ENCODE measurements at places on chromosomes 16 and 17.
A peak's percentile ranks its signal among the peaks of the same experiment; 100 is the strongest.

- no peak for DNase-seq
Measured at GRCh38 chr17:50620858-50621257, 13.8 kb upstream of the ABCC3 start.

- peak; percentile 61 for DNase-seq
Measured at GRCh38 chr17:33779234-33779591, 475.9 kb upstream of the CCL2 start.

- no peak for DNase-seq
Measured at GRCh38 chr16:11306997-11307638, 26.0 kb upstream of the PRM1 start.

DNA sequence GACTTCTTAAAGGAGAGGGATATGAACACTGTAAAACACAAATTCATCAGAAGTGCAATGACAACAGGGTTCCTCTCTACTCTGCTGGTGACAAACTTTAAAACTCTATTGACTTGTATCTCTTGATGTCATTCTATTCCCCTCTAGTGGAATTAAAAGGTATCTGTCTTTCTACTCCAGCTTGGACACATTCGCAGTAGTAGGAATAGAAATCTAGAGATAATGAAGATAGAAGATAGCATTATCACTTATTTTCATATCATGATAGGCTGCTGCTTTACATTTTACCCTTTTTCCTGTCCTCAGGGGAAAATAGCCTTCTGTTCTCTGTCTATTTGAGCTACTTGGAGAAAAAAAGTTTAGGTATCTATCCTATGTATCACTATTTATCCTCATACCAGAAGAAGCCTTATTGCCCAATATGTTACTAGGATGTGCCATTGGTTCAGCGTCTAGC is 209.6 kb upstream of the CACNG5 start:
- DNase-seq, result peak; percentile 47

GRCh38 chr17:35052780-35053179 is 10.7 kb downstream of the RFFL start:
- no peak for DNase-seq

DNA sequence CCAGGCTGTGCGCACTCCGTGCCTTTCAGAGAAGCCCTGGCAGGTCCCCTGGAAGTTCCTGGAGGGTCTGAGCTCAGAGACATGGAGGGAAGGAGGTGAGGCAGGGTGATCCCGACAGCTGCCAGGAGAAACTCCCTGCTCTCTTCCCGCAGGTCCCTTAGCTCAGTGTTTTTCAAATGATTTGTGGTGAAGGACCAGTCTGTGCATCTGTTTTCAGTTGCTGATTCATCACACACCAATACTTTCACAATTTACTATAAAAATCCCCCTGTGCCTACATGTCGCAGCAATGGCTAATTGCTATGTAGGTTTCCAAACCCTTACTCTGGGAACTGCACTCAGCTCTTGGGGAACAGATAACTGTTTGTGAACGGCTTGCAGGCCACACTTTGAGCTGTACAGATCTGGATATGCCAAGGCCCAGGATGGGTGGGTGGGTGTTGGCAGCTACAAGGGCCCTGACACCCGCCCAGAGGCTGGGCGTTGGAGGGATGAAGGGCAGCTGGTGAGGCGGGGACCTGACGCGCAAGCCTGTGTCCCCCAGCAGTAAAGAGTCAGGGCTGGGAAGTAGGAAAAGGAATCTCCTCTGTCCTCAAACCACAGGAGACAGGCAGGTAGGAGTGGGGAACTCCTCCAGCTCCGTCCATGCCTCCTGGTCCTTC is 20.5 kb upstream of the EMP2 start:
- DNase-seq, result no peak

GRCh38 chr17:11284811-11285210 is 43.8 kb downstream of the SHISA6 start:
- DNase-seq, result no peak

DNA sequence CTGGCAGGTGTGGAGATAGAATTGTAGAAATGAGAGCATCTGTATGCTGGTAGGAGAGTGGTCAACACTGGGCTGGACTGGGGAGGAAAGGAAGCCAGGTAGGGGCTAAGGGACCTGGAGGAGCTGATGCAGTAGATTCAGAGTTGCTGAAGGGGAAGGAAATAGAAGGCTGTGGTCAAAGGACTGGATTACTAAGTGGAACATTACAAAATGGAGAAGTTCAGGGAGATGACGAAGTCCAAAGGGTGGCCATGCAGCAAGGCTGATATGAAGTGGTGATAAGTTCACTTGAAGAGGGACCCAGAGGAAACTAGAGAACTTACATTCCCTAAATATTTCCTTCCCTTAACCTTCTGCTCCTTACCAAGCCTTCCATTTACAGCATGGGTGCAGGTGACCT is 8.6 kb upstream of the CCL2 start:
- DNase-seq, result peak; percentile 32

GRCh38 chr17:40848583-40849235 is 18.3 kb downstream of the KRT12 start:
- no peak for DNase-seq

GRCh38 chr17:34246881-34247280 is 8.2 kb upstream of the CCL2 start:
- no peak for DNase-seq

DNA sequence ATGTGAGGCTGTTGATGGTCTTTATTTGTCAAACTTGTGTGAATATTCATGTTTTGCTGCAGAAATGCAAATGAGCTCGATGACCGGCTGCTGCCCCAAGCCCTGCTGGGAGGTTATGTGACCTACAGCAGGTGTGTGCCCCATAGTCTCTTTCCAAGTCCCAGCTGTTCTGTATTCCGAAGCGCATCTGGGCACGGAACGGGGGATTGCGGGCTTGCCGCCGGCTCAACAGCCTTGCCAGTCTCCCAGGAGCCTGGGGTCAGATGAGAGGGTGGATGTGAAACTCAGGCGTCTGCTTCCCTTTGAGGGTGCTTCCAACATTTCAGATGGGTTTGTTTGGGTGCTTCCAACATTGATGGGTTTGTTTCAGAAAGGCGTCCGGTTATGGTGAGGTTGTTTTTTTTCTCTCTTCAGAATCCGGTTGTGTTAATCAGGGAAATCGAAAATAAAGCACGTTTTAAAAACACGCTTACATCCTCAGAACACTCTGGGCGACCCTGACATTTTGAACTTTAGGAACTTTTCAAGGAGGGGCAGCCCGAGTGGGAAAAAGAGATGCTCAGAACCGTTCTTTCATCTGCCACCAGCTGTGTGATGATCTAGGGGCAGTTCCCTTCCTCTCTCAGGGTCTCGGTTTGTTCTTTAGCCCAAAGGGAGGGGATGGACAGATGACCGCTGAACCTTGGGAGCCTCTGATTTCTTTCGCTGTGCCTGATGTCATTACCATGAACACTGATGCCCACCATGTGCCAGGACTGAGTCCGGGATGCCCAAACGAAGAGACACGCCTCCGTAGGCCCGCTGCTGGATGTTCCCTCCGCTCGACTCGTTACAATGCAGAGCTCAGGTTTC is 47.8 kb upstream of the AMZ2 start:
- no peak for DNase-seq

DNA sequence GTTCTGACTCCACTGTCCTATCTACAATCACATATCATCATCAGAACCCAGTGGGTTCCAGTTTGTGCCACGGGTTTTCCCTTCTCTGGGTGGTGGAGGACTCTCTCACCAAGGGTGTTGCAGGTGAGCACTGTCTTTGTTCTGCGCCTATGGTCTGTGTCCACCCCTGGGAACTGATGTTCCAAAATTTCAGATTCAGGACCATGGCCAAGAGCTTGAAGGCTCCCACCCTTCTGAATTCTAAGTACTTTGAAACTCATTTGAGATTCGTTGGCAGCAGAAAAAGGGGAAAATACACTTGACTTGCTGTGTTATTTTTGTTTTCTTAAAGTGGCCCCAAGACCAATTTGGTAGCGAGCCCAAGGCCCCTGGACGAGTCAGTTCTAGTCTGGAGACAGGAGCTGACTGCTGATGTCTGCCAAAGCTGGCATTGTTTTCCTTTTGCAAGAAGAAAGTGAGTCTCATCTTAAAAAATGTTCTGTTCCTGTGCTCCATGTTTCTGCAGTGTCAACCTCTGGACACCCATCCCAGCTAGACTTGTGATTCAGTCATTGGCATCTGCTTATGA is 310.9 kb downstream of the HAPSTR1 start:
- DNase-seq, result peak; percentile 24

DNA sequence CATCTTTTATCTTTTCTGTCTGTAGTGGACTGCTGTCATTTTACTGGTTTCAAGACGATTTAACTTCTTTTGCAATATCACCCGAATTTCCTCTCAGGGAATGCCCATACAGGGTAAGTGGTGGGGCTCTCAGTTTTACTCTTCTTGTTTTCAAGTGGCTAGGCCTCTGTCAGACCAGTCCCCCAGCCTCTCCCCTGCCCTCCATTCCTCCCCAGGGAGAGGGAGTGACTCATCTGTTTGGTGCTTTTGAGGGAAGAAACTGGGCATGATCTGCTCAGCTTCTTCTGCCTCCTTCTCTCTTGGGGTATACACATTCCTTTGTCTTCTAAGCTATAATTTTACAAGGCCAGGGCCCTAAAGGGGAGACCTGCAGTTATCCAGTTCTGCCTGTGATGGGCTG is 332.0 kb downstream of the CBLN1 start:
- no peak for DNase-seq

GRCh38 chr17:47888293-47888692 is 7.7 kb upstream of the SP2 start:
- no peak for DNase-seq

- DNase-seq, result no peak
Measured at GRCh38 chr17:64282753-64283080, 19.7 kb upstream of the TEX2 start.

- peak; percentile 52 for DNase-seq
Measured at GRCh38 chr16:75312875-75313274, 61.5 kb upstream of the BCAR1 start.

DNA sequence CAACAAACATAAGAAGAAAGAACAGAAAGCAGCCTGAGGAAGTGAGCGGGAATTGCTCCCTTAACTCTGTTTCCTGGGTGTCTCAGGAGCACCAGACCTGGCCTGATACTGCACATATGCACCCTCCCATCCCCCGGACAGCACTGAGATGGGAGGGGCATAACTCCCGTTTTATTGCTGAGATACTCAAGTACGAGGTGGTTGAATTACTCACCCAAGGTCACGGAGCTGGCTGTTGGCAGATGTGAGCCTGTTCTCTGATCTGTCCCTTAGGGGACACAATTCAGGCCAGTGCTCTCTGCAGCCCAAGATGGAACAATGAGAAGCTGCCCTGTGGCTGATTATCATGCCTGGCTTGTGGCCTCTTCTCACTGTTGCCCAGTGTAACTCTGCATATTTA is 9.1 kb upstream of the MED9 start:
- DNase-seq, result no peak
